ENCODE measurements at places on chromosomes 16 and 17.

- DNase-seq, result no peak
Measured at GRCh38 chr17:7744416-7744815, 26.9 kb downstream of the DNAH2 start.

- no peak for DNase-seq
Measured at GRCh38 chr16:8806272-8806983, 8.8 kb downstream of the PMM2 start.

GRCh38 chr17:75839942-75840798, 4.0 kb downstream of the UNC13D start:
- no peak for DNase-seq

- no peak for DNase-seq
Measured at GRCh38 chr17:51231999-51232398, 27.9 kb downstream of the MBTD1 start.

- DNase-seq, result no peak
Measured at GRCh38 chr16:15435216-15435864, 952 bp downstream of the BMERB1 start.

DNA sequence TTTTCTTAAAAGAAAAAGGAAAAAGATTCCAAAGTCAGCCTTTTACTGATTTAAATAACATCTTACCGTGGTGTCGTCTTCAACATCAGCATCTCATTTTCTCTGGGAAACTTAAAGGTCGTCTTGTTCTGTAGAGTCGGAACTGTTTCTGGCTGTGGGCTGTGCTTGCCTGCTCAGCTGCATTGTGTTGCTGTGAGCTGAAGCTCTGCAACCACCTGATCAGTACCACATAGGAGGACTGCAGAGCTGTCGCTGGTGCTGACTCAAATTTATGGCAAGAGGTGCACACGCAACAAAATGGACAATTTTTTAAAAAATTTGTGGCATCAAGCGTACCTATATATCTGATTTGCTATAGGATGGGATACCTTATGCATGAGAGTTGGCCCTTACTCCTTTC, at the start of gene OMG:
Gene OMG, minus strand, starts transcription at position 150 of the 400 bp plus-strand sequence. CDS start 908 bp downstream, outside the sequence.
- DNase-seq, result no peak

DNA sequence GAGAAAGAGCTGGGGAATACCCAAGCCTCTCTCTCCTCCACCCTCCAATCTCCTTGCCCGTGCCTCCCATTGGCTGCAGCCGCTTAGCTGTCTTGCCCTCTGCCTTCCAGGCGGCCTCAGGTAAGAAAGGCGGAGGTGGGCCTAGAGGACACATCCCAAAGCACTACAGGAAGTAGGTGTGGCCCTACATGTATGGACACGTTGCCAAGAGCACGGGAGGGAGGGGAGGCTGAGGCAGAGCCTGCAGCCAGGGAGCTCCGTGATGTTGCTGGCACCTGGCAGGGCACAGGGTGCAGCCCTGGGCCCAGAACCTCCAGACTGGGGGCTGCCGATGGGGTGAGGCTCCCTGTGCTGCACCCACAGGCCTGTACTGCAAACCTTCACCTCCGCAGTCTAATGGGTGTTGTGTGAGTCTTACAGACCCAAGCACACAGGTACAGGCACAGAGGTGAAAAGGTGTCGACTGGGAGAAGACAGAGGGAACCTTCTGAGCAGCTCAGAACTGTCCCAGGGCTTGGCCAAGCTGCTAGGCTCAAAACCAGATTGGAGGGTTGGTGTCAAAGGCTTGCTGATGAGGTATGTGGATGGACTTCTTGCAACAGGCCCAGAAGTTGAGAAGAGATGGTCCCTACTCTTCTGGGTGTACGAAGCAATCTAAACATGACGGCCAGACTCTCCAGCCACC, 23.5 kb upstream of the FOXK2 start:
- DNase-seq, result no peak

- DNase-seq, result no peak
Measured at GRCh38 chr16:19212059-19212458, 44.0 kb downstream of the SYT17 start.

Measured in activated T-helper 1 cell treated with anti-CD3 and anti-CD28 coated beads, Interleukin-2, amount 50 U/mL, for 16 hours (primary cell).